ENCODE measurements at places on chromosomes 6 and 20.

DNA sequence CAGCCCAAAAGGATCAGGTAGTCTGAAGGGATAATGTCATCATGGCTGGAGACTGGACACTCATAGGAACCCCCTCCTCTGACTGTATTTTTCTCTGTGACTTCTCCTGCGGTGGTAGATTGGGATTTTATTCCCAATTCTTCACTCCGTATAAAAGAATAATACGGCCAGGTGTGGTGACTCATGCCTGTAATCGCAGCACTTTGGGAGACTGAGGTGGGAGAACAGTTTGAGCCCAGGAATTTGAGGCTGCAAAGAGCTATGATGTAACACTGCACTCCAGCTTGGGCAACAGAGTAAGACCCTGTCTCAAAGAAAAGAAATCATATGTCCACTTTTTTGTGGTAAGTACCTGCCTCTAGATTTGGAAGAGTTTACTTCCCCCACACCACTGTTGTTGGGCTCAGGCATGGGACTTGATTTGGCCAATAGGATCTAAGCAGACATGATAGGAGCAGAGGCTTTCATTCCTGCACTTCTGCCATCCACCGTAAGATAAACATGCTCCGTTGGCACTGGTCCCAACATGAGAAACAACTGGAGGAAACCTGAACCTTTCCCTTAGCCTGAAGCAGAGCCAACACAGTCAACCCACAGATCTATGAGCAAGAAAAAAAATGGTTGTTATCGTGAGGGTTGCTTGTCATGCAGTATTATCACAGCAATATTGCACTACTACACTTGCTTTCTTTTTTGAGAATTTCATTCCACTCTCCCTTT, 82.0 kb downstream of the JPH2 start:
- DNase-seq, result no peak

DNA sequence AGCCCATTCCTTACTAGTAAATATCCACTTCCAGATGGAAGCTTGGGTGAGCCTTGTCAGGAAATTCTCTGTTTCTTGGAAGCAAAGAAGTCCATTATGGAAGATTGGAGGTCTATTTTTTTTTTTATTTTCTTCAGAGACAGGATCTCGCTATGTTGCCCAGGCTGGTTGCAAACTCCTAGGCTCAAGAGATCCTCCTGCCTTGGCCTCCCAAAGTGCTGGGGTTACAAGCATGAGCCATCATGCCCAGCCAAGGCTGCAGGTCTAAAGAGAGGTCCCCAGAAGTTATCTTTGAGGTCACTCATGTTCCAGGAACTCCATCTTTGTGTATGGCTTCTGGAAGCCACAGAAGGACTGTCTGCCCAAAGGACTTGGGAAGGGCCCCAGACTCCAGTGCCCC, 255.3 kb downstream of the LY86 start:
- no peak for DNase-seq

DNA sequence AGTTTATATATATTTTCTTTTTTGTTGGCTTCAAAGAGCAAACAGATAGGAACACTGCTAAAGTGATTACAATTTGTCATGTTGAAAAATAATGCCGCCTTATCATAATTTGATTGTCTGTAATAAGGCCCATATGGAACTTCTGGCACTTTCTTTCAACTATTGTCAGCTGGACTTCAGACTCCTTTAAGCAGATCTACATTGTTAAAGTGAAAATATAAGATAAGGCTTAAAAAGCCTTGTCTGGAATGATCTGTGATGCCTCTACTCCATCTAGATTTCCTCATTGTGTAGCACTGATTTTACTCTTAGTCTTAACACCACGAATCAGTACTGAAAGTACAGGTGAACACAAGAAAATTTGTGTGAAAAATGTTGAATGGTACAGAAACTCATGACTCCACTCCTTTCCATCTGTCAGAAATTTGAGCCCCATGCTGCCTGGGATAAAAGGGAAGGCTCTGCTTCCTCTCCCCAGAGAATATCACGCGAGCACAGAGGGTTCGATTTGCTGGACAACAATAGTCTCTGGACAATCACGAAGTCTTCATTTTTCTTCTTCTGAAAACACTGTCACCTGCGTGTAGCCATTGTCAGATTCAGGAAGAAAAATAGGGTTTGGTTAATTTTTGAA, 56.0 kb downstream of the BCAS1 start:
- DNase-seq, result no peak

GRCh38 chr6:12196326-12196936, 93.7 kb upstream of the EDN1 start:
- peak; percentile 67 for DNase-seq

GRCh38 chr20:49507741-49508434, 25.4 kb upstream of the KCNB1 start:
- DNase-seq, result no peak

DNA sequence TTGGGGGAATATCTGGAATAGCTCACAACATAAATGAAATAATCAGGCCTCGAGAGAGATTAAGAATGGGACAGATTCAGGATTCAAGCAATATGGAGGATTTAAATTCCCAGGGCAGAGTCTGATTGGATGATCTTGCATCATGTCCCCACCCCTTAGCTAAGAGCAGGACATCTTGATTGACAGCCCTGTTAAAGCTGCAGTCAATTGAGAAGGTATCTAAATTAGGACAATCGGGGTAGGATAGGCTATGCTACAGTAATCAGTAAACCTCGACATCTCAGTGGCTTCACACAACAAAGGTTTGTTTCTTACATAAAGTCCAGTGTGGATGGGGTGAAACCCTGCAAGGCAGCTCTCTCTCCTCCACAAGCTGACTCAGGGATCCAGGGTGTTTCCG, 109.5 kb downstream of the EYA2 start:
- no peak for DNase-seq

GRCh38 chr6:31737991-31738979, 1.5 kb upstream of the MSH5 start:
- peak; percentile 83 for DNase-seq

- DNase-seq, result no peak
These were observed 1.1 kb downstream of the L3MBTL1 start for GRCh38 chr20:43508604-43509040.

DNA sequence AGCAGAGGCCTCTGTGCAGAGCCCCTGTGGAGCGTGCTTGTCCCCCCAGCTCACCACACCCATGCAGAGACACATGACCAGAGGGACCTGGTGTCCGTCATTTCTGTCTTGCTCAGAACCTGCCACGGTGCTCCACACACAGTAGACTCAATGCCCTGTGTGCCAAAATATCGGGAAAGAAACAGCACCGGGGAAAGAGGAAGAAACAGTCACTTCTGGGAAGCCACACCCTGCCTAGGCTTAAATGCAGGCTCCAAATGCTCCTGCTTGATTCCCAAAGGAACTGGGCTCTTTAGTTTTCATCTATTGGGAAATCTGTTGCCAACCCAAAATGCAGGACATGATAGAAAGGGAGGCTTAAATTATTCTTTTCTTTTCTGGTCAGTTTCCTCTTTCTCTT, 503.9 kb downstream of the CD83 start:
- DNase-seq, result no peak

DNA sequence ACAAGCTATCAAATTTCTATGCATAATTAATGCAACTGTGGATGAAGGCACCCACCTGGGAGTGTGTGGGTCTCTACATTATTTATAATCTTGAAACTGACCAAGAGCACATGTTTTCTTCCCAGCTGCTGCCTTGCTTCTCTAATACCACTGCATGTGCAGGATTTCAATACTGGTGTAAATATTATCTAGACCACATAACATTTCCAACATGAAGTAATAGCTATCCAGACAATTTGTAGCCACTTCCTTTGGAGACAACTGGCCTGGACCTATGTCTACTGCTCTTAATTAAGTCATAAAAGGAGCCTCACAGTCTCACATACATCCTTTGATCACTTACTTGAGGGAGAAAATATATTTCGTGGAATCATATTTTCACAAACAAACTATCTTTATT, 180.7 kb downstream of the HIVEP2 start:
- DNase-seq, result peak; percentile 21

DNA sequence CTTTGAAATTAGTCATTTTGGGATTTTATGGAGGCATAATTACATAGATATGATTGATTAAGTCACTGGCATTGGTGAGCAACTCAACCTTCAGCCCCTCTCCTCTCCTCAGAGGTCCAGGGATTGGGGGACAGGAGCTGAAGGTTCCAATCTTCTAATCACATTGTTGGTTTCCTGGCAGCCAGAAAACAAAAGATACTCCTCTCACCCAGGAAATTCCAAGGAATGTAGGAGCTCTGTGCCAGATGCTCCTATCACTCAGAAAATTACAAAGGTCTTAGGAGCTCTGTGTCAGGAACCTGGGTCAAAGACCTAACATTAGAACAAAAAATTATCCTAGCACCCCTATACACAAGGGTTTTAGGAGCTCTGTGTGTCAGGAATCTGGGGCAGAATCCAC, 679.7 kb upstream of the ID4 start:
- no peak for DNase-seq
